ENCODE measurements at places on chromosomes 2 and 18. TPM values are rescaled to one million over a fixed set of nuclear protein-coding genes. Genes with fewer than 3 reads are reported as not detected.

The ALK gene
- total RNA-seq = not detected

The NT5DC4 gene
- not detected for total RNA-seq

The KCNG2 gene
- not detected for total RNA-seq

The LRRTM4 gene
- total RNA-seq = 0.69 TPM

The B4GALT6 gene
- total RNA-seq = 11.9 TPM

DNA sequence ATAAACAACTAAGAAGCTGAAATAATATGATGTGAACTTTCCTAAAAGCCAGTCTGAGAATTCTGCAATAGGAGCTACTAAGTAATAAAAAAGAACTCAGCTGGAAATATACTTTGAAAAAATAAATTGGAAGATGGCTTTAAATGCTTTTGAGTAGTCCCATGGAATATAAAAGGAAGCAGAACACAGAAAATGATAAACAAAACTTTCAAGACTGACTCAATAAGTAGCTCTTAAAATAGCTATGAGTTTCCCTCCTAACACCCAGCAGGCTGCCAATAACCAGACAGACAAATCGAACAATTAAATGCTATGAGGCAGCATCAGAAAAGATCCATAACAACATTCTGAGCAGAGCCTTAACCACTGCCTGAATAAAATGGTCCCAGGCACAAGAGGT, 319.9 kb downstream of the DPP10 start:
- DNase-seq = no peak

DNA sequence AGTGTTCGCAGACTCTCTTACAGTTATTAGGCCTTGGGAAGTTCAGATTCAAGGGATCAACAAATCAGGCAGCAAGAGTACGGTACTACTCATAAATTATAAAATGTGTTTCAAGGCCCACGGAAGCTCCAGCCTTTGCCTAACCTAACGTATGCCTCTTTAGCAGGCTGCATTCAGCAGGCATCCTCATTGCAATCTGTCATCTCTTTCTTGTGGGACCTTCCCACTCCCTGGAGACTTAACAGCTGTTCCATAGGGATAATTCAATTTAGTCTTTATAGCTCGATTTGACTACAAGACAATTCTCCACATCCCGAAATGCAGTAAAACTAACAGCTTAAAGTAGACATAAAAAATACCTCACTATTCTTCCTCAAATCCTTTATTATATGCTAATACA, 453.7 kb downstream of the CNTNAP5 start:
- DNase-seq = no peak

GRCh38 chr2:239150125-239151011, 250.5 kb downstream of the HDAC4 start:
- DNase-seq = no peak

- peak; percentile 57 for DNase-seq
Measured at GRCh38 chr2:85754313-85755095, 713 bp downstream of the ATOH8 start.

DNA sequence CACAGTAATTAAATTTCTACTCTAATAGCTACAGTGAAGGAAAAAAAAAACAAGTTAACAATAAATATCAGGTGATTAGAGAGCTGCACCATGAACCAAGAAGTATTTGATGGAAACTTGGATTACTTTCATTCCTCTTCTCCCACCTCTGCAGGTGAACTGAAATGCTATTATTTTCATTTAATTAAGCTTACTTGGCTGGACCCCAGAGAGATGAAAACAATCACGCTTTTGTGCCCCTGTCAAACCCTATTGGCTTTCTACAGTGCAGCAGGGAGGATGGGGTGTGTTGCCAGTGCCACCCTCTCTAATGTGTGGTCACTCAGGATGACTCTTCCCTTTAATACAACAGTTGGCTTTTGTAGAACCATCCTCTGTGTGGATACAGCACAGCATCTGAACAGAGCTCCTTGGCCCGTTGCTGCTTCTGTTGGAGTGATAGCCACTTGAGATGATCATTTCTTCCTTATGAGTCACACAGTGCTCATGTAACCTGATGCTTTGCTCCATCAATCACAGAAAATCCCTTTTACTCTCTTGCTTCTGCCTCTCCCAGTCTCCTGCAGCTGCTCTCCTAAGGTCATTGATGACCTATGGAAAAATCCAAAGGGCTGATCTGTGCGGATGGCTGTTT, 5.5 kb upstream of the ARL4C start:
- DNase-seq = no peak

- DNase-seq = no peak
Measured at GRCh38 chr2:108868911-108869310, 82.3 kb downstream of the CCDC138 start.

Data from left ventricle myocardium superior (tissue), 1 donor.